ENCODE measurements at places on chromosomes 2 and 18. TPM values are rescaled to one million over a fixed set of nuclear protein-coding genes. Genes with fewer than 3 reads are reported as not detected.

DNA sequence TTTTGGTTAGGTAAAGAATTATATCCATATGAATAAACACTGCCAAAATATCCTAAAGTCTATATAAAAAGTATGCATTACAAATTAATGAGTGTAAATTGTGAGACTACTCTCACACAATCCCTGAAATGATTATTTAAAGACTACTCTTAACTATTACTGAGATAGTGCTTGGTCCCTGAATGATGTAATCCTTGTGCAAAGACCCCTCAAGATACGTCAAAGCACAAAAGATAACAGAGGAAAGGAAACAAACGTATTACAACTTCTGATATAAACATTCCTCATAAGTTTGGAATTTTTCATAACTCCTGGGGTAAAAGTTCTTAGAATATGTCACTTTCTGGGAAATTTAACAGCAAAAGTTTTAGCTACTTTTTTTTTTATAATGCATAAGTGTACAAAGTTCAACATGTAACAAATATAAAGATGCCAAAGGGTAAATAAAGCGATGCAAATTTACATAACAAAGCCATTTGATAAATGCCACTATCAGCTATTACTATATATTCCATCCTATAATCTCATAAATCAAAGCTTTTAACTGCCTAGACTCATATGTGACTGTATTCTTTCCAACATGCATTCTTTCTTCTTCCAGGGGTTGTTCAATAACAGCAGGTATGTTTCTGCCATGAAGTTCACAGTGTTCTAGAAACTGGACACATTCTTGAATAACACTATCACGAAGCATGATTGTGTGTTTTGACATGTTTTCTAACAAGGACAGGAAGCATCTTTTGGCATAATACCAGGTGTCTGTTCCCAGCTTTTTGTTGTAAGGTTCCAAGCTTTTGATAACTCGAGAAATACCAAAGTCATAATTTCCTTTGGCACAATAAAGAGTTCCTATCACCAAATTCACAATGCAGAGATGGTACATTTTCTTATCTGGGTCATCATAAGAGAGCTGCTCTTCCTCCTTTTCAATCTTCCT lies 158.0 kb downstream of the AGPS start:
- DNase-seq: no peak

GRCh38 chr2:220509966-220510365 lies 882.5 kb downstream of the SLC4A3 start:
- no peak for DNase-seq

GRCh38 chr2:235661167-235661937 lies 167.5 kb downstream of the AGAP1 start:
- DNase-seq: no peak

DNA sequence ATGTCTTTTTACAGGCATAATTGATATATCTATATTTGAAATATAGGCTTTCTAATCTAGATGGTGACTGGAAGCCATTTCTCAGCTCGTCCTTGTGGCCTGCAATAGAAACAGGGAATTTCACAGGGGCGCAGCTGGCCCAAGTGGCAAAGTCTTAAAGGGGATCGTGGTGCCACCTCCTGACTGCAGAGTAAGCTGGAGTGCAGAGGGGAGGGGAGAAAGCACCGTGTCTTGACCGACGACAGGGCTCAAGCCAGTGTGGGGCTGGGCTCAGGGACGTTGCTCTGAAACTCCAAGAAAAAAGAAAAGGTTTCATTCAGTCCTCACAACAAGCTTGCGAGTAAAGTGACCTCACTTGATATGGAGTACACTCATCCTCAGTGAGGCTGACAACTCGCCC lies 255.1 kb downstream of the DCDC2C start:
- DNase-seq: no peak

DNA sequence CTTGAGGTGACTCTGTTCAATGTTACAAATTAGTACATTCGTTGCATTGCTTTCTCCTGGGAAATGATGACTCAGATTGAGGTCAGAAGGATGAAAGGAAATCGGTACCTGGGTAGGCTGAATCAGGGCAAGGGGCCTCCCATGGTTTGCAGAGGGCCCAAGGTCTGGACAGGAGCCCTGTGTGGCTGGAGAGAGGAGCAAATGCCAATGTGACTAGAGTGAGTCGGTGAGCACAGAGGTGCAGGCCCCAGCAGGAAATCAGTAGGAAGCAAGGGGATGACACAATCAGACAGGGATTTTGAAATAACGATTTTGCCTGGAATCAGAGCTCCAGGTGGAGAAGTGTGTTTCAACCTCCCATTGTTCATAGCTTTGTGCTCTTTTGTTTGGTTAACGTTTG lies 118.9 kb downstream of the CCDC102B start:
- DNase-seq: peak; percentile 2

DNA sequence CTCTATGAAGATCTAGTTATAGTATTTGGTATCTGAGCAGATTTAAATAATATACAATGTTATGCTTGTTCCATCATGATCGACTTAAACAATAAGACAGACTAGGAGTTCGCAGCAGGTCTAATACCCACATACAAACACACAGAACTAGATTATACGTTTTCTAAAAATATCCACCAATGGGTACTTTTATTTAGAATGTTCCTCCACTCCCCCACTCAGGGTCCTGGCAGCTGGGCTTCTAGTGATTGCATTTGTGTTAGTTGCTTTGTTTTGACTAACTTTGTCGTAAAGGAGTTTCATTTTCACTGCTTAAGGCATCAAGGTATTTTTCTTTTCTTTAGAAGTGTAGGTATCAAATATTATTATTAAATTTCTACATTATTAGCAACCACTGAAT lies 91.4 kb downstream of the RPRM start:
- no peak for DNase-seq

GRCh38 chr2:54638103-54638502 lies 85.4 kb upstream of the EML6 start:
- DNase-seq: no peak

DNA sequence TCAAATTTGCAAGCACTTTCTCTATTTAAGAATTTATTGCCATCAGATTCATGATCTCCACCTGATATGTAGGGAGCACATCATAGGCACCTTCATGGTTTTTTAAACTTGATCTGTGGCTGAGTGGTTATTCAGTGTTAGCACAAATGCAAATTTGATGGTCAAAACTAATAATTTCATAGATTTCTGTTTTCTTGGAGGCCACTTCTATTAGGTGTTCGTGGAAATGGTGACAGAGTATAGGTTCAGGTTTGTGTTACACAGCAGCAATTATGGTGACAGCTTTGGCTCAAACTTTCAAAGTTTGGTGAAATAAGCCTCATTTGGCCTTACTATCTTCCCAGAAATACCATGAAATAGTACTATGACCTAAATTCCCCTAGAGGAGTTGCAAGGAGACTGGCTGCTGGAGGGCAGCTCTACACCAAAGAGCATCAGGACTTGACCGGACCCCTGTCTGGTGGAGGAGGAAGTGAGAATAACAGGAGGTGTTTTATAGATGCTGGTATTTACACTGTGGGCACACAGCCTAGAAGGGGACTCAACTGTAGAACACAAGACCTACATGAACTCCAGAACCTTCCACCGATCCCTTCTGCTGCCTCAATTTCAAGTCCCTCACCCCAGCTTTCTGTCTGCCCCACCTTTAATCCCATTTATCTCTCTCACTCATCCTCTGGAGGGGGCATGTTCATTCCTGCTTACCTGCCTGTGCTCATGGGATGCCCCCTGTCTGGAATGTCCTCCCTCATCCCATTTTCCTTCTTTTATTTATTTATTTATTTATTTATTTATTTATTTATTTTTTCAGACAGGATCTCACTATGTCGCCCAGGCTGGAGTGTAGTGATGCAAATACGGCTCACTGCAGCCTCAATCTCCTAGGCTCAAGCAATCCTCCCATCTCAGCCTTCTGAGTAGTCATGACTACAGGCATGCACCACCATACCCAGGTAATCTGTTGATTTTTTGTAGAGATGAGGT lies 132.9 kb upstream of the SIX2 start:
- DNase-seq: no peak

DNA sequence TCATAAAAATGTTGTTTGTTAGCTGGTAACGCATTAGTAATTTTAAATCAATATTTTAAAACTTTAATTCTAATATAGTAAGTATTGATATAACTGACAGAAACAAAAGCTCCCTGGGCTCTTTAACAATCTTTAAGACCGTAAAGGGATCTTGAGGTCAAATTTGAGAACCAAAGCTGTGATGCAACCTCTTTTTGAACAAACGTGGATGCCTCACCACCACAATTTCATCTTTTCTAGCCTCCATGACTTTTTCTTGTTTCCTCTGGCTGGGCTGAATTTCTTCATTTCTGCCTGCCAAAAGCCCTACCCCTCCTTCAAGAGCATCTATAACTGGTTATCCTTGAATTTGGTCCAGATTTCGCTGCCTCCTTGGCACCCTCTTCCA lies 563 bp upstream of the POLE4 start:
- no peak for DNase-seq

- DNase-seq: peak; percentile 53
These were observed 140.0 kb downstream of the MC4R start for GRCh38 chr18:60232541-60232940.

- DNase-seq: no peak
These were observed 9.1 kb upstream of the UNC80 start for GRCh38 chr2:209762563-209762962.

Gene NCKAP1
- total RNA-seq: 169 TPM

Gene FKBP7
- total RNA-seq: 18.6 TPM

Gene TNFRSF11A
- 0.22 TPM for total RNA-seq

Gene PSMD14
- 94.4 TPM for total RNA-seq

Gene SLC23A3
- 1.2 TPM for total RNA-seq

Gene GKN1
- total RNA-seq: not detected

Gene LRRC30
- not detected for total RNA-seq

Gene CRYBA2
- total RNA-seq: not detected

Gene G6PC2
- not detected for total RNA-seq

Gene LTBP1
- 198 TPM for total RNA-seq

Data from GM23248 (cell line).